ENCODE measurements at places on chromosomes 3 and 15.
A peak's percentile ranks its signal among the peaks of the same experiment; 100 is the strongest.

- no peak for DNase-seq
Observed at GRCh38 chr3:99429502-99429901, 208.9 kb upstream of the COL8A1 start.

DNA sequence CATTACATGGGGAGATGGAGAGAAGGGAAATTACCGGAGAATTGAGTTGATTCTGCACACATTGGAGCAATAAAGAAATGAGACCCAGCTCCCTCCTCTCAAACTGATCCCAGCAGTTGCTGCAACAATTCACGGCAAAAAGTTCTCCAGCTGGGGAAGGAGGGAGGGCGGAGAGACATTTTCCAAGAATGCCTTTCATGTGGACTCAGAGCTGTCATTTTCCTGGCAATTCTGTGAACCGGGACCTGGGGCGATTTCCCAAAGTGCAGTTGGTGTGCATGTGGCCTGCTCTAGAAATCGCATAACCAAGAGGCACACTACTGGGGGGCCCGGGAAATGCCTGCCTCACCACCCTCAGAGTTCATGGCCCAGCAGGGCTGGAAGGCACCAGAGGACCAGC is 48.7 kb upstream of the IREB2 start:
- no peak for DNase-seq

- no peak for DNase-seq
Observed at GRCh38 chr15:89946681-89947299, 34.0 kb upstream of the ARPIN start.

DNA sequence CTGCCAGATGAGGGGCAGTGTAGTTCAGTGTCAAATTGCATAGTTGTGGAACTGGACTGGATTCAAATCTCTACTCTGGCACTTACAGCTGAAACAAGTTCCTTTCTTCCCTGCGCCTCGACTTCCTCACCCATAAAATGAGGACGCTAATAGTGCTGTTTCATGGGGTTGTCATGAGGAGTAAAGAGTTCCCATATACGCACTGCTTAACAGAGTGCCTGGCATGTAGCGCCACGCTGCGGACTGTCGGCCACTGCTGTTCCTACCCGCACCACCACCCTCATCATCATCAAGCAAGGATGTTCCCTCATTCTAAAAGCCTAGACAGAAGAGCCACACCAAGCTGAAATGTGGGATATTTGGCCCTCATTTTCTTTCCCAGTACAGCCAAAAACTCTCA is 91.9 kb downstream of the CHDH start:
- DNase-seq = no peak

- no peak for DNase-seq
Observed at GRCh38 chr15:28165791-28166190, 66.7 kb upstream of the OCA2 start.

DNA sequence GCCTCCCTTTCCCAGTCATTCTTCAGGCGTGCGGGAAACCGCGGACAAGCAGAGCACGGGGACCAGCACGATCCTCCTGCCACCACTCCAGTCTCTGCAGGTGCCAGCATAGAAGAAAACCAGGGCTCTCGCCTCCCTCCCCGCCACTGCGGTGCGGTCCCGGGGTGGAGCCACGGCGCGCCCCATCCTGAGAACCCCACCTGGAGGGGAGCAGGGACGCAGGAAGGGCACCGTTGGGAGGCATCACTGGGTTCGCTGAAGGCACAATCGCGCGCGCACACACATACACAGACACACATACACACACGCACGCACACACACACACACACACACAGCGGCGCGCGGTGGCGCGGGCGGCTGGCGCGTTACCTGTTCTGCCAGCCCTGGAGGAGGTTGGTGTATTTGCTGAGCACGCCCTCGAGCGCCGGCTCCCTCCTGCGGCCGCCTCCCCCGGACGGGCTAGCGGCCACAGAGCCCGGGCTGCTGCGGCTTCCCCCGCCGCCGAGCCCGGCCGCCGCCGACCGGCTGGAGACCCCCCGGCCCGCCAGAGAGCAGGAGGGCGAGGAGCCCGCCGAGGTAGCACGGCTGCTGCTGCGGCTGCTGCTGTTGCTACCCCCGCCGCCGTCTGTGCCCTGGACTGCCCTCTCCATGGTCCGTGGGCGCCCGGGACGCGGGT is 394 bp downstream of the OSBPL10 start:
- DNase-seq = peak; percentile 56

Measured in astrocyte of the spinal cord (primary cell).